ENCODE measurements at places on chromosomes 6 and 20.

- DNase-seq = no peak
Observed at GRCh38 chr20:51930775-51931174, 128.5 kb upstream of the SALL4 start.

DNA sequence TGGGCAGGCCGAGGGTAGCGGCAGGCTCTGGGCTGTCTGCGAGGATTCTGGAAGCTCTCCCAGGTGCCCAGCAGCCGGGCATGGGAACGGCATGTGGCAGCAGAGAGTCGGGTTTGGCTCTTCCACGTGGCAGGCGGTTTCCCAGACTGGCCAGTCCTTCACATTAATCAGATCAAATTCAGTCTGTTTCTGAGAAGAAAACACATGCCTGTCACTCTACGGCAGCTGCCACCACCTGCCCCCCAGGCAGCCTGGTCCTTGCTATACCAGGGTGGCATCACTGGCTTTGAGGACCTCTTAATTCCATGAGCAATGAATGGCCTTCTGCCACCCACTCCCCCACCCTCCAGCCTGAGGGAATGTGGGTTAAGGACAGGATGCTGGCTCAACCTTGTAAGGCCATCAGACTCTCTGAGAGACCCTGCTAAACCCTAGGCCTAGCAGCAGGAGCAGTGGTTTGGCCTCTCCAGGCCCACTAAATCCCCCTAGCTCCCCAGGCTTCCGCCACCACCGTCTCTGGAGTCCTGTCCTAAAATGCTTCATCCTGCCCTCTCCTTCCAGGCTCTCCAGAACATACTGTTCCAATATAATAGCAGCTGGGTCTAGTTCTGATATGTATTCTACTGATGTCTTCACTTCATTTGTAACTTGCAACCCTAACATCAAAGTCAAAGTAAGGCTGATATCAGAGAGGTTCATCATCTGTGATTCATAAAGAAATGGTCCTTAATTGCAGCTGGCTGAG, 47.8 kb downstream of the PLCG1 start:
- no peak for DNase-seq

DNA sequence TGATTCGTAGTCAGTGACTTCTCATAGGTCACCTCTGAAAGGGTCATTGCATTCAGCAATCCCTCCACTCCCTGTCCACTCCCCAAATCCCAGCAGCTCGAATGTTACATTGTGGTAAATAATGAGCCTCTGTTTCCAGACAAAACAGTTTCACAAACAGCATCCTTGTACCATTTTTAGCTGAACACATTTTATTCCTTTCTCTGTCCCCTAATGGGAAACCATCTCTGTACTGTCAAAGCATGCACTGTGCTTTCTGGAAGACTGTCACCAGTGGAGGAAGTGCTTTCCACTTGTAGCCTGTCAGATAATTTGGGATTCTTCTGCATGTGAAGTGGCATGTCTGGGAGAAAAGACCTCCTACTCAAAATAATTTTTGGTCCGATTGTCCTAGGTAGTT, 82.0 kb downstream of the SLC35F1 start:
- no peak for DNase-seq

GRCh38 chr20:58160451-58161061, 67.9 kb downstream of the ANKRD60 start:
- DNase-seq = no peak

DNA sequence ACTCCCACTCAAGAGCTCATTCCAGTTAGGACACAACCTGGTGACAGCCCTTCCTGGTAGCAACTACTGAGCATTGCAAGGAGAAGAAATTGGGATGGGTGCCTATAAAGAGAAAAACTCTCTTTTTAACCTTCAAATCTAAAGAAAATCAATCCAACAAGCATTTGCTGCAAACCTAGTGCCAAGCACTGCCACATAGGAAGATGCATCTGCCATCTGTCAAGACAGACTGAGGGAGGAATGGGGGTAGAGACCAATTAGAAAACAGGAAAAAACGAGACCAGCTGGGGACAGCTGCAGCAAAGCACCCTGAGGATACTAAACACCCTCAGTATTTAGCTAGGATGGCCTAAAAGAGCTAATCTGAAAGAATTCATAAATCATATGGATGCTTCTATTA, 27.9 kb downstream of the HLA-DMB start:
- no peak for DNase-seq

DNA sequence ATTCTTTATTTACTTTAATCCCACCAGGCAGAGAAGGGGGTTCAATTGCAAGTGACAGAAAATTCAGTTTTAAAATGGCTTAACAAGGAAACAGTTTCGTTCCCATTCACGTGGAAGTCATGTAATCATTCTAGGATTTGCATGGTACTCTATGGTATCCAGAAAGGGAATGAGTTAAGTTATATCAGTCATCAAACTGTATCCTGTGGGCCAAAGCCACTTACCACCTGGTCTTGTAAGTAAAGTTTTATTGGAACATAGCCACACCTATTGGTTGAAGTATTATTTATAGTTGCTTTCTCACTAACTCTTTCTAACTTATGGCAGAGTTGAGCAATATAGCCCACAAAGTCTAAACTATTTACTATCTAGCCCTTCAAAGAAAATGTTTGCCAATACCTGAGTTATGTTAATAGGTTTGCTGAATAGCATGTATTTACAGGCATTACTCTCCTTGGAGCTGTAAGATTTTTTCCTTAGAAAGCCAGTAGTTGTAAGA, 10.2 kb upstream of the MMS22L start:
- no peak for DNase-seq

- DNase-seq = no peak
Observed at GRCh38 chr6:155946860-155947259, 491.2 kb upstream of the NOX3 start.

GRCh38 chr6:119267126-119267905, 82.2 kb downstream of the MAN1A1 start:
- no peak for DNase-seq

GRCh38 chr20:19495905-19496703, 262.0 kb upstream of the RIN2 start:
- no peak for DNase-seq

DNA sequence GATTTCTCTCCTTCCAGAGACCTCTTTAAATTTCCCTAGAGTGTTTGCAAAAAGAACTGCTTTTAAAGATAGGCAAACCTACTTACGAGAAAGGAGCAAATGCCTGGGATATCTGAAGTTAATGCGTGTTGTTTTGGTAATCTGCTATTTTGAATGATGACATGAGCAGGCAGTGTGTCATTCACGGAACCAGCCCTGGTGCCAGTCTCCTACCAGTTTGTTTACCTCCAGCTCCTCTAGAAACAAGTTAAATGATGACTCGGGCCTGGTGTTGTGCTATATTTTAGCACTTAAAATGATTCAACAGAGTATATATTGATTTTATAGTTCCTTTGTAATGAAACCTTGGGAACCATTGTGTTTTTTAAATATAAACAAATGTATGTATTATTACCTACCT, 41.1 kb upstream of the MAP3K4 start:
- no peak for DNase-seq

GRCh38 chr20:39775110-39775509, 813.0 kb downstream of the DHX35 start:
- no peak for DNase-seq

DNA sequence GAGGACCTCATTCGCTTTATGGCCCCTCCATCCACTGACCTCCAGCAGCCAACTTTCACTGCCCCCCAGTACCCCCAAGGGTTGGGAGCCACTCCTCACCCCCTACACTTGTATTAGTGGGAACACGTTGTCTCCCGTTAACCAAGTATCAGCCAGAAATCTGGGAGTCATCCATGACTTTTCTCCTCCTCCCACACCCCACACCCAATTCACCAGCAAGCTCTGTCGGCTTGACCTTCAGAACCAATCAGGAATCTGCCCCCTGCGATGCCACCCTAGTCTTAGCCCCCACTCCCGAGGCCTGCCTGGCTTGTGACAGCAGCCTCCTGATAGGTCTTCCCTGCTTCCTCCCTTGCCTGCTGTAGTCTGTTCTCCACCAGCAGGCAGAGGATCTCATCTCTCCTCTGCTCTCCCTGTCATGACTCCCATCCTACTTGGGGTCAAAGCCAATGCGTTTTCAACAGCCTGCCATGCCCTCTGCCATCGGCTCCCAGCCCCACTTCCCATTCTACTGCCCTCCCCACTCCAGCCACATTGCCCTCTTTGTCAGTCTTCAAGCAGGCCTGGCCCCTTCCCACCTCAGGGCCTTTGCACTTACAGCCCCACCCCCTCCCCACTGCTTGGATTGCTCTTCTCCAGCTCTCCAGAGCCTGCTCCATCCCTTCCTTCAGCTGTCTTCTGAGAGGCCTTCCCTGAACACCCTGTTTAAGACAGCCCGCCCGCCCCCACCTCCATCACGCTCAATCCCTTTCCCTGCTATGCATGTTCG, 19.4 kb downstream of the MDGA1 start:
- no peak for DNase-seq

DNA sequence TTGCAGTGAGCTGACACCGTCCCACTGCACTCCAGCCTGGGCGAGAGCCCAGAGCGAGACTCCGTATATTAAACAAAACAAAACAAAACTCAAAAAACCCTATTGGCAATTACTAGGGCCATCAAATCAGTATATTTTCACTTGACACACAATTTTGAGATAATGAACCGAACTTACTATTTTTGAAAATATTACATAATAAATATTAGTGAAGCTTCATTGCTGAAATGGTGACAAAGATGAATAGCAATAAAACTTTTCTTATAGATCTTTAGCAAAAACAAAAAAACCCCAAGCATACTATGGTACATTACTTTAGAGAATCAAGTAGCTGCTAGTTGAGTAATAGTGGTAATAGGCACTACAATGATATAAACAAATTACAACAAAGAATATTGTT, 113.0 kb downstream of the ATG5 start:
- DNase-seq = no peak

DNA sequence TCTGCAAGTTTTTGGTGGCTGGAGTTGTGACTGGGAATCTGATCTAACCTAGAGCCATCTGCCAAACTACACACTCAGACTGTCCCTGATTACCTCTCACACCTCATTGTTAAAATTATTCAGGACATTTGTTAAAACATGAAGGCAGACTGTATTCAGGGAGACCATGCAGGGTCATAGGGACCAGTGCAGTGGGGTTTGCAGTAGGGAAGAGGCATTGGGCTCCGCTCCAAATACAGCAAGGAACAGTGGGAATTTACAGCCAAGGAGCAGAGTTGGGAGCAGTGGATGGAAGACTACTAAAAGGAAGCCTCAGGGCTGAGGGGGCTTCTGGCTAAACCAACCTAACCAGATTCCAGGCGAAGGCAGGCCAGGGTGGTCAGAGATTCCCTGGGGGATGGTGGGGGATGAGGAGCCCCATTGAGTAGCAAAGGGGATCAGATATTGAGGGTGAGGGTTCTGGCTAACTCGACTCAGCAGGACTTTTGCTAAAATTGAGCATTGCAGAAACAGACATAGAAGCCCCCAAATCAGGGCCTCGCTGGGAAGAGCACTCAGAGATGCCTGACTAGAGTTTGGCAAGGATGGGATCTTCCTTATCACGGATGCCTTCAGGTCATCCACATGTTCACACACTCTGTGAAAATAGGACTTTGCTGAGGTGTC, 172.0 kb downstream of the ZDHHC14 start:
- no peak for DNase-seq

DNA sequence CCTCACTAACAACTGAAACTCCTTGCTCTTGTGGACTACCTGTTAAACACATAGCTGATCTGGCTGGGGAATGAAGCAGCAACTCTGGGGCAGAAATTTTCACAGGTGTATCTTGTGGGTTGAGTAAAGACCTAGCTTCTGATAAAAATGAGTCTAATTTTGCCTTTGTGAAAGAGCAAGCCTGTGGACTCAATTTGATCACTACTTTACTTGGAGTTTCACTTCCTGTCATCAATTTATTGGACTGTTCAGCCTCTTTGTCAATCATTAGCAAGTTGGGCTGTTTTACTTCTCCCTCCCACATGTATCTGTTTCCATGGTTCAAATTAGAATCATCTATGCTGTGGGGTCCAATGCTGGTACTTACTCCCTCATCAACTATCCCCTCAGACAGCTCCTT, 29.6 kb upstream of the CRIP3 start:
- no peak for DNase-seq

DNA sequence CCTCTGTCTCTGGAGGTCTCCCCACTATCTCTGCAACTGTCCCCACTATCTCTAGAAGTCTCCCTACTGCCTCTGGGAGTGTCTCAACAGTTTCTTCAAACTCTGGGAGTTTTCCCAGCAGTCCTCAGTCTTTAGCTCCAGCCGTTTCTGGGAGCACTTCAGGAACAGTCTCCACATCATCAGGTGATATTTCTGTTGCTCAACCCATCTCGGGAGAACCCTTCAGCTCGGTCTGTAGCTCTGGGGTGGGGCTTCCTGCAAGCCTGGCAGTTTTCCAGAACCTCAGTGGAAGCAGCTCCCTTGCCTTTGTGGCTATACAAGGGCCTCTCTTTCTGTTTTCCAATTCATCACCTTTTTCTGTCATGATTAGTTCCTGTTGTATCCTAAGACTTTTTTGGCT, 3.0 kb upstream of the SFTA2 start:
- DNase-seq = no peak

DNA sequence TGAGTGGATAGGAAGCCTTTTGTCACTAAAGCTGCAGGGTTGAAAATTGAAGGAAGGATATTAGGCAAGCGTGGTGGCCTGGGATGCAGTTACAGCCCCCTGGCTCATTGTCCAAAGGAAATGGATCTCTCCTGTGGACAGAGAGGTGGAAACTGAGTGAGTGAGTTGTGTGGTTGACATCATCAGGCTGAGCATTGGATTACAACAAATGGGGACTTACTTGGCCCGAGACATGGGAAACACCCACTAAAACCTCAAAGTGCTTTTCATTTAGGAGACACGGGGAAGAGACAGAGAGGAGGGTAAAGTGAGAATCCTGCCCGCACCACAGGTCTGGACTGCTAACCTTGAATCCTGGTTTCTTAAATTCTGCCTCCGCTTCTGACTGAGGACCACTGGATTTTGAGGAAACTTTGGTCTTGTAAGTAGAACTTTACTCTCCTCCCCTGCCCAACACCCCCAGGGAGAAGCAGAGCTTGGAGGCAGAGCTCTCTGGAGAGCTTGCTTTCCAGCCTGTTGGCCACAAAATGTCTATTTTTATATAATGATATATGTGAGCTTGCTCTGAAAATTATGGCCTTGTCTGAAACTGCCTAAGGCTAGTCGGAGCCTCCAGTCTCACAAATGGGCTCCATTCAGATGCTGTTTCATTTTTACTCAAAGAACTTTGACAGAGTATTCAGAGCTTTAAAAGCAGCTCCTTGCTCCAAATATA, at the start of gene PKIG:
TSS of gene PKIG (plus strand) at position 269 of the 715 bp plus-strand sequence. CDS start 31,978 bp downstream, outside the sequence.
- DNase-seq = no peak

All from activated T-helper 2 cell treated with anti-CD3 and anti-CD28 coated beads, Interferon-gamma antibody, Interleukin-2, Interleukin-4, amounts not matched to agents 10 μg/mL and 5 μg/mL and 100 μg/mL, durations not matched to agents 14 hours and 24 hours and 36 hours (primary cell).